ENCODE measurements at places on chromosomes 2 and 18.
A peak's percentile ranks its signal among the peaks of the same experiment; 100 is the strongest.

- no peak for ATAC-seq
Observed at GRCh38 chr2:149954981-149955600, 367.5 kb upstream of the MMADHC start.

- no peak for ATAC-seq
Observed at GRCh38 chr2:6824962-6825361, 40.7 kb downstream of the CMPK2 start.

GRCh38 chr2:207905546-207905945 is 119.8 kb downstream of the PLEKHM3 start:
- no peak for ATAC-seq

GRCh38 chr2:72289283-72289682 is 141.6 kb upstream of the CYP26B1 start:
- ATAC-seq: no peak

GRCh38 chr2:8058652-8059051 is 623.2 kb upstream of the ID2 start:
- no peak for ATAC-seq

DNA sequence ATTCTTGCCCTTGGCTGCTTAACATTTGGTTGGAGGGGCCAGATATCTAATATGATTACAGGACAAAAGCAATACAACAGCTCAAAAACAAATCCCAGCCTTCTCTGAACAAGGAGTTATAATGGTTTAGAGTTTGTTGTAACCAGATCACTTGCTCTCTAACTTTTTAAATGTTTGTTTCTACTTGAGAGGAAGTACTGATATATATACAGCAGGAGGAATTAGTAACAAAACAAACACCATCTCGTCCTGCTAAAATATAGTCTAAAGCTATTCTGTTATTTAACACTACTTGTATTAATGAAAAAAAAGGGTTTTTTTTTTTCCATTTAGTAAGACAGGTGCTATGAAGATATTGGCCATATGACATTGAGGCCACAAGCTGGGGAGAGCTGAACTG is 60.9 kb upstream of the TMEM17 start:
- ATAC-seq: no peak

DNA sequence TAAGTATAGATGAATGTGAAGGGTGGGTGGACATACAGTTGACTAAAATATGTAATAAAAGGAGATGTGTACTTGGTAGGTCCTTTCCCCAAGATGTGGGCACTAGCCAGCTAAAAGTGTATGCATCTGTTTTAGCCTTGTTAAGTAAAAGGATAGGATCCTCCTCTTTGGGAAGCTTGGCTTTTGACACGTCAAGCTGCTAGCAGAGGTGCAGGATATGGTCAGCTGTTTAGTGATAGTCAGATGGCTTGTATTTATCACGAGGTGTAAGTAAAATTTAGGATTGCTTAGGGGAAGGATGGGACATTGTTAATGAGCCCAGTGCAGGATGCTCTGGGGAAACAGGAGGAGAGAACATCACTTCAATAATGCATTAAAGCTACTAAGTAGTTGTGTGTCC is 1.5 kb downstream of the MFSD6 start:
- ATAC-seq: no peak

- ATAC-seq: no peak
Observed at GRCh38 chr18:32958746-32959145, 185.9 kb upstream of the KLHL14 start.

GRCh38 chr18:48363175-48363574 is 46.0 kb downstream of the ZBTB7C start:
- no peak for ATAC-seq

GRCh38 chr2:105791229-105791628 is 46.5 kb downstream of the NCK2 start:
- no peak for ATAC-seq

- peak; percentile 60 for ATAC-seq
Observed at GRCh38 chr2:30979822-30980245, 158.4 kb downstream of the GALNT14 start.

- ATAC-seq: no peak
Observed at GRCh38 chr2:65550246-65550645, 117.8 kb upstream of the SPRED2 start.

GRCh38 chr2:199459286-199460100 is 1.8 kb upstream of the SATB2 start:
- ATAC-seq: peak; percentile 79

DNA sequence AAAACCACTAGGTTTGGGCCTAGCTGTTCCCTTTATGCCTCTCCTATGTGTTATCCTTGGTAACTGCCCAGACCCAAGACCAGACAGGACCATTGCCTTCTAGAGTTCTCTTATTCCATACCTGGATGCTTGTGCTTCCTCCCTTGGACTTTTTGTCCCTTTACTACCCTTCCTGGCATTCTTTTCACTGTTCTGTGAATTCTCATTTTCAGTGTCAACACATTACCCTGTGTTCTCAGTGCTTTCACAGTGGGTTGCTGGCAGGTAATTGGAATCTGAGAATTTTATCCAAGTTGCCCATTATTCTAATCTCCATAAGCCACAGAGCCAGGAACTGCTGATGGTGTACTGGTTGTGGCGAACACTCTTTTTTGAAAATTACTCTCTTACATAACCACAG is 41.7 kb downstream of the ZDBF2 start:
- ATAC-seq: no peak

DNA sequence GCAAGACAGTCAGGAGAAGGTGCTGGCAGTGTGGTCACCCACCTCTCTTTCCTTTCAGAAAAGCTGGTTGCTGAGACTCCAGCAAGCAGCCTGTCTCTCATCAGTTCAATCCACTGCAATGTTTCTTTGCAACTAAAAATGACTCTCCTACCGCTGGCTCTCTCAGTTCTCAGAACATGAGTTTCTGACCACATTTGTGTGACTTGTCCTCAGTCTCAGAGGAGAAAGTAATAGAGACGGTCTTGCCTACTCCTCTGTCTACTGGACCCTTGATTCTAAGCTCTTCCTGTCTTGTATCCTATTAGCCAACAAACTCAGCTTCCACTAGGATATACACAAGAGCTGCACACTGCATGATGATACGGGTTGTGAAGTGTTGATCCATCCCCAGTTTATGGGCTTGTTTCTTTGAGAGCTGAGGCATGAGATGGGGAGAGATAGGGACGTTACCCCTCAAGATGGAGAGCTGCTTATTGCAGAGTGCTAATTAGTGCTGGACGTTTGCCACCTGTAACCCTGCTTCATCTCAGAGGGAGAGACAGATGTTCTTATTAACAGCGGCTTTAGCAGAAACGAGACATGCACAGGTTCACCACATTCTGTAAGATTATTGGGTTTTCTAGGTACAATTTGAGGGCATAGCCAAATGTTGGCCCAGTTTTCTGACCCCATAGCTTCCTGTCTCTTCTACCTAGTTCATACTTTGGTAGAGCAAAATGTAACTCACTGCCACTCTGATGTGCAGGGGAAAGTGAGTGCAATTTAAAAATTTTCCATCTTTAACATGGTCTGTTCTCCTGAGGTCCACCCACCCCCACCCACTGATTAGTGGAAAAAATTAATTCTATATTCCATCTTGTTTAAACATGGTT is 32.4 kb upstream of the YWHAQ start:
- ATAC-seq: no peak

DNA sequence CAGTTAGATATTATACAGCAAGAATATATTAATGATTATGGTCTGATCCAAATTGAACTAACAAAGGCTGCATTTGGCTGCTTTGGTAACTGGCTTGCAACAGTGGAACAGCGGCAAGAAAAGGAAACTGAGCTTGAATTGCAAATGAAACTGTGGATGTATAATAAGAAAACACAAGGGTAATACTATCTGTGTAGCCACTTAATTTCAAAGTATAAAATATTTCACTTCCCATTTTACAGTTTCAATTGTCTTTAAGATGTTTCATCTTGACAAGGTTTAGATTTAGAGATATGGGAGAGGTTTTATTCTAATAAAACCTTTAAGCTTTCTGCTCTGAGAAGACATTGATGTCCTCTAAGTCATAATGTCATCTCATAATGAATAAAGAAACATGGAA is 23.8 kb downstream of the WDR75 start:
- no peak for ATAC-seq

DNA sequence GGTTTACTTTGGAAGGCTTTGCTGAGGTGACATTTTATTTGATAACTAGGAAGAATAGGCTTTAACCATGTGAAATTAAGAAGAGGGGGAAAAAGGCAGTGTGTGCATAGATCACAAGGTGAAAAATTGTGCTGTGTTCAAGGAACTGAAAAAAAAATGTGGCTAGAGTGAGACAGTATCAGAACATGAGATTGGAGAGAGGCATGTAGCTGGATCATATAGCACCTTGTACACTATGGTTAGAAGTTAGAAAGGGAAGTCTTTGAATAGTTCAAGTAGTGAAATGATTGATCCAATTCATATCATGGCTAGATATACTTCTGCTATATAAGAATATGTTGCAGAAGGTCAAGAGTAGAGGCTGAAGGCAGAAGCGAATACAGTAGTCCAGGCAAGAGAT is 12.3 kb upstream of the TNFRSF11A start:
- no peak for ATAC-seq

DNA sequence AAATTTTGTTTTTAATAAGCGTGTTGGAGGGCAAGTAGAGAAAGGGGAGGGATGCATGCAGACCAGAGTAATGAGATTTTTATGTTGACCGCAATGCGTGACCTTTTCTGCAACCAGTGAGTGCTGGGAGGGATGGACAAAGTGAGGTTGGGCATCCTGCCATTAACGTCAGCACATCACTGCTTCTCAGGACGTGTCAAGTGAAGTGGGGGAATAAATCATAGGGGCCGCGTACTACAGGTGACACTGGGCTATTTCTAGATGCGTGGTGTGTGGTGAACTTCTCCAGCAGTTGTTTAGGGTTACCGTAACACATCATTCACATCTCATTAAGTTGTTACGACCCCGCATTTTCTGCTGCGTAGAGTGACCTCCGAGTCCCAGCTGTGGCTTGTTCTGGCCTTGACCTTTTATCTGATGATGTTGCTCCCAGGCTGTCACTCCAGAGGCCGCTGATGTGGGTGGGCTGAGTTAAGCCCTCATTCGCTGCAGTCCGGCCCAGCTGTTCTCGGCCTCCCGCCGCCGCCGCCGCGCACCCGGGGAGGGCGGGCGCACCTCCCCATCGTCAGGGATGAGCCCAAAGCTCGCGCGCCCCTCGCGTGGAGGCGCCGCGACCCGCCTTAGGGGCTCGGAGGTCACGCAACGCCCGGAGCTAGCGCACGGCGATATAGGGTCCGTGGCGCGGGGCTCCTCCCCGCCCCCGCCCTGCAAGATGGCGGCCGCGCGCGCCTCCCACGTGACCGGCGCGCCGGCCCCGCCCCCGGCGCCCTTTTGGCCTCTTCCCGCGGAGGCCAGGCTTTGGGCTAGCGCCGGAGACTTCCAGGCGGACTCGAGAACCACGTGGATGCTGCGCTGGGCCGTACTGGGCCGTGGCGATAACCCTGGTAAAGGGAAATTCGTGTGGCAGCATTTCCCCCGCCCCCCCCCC is 3.5 kb downstream of the ZCCHC2 start:
- ATAC-seq: peak; percentile 44

DNA sequence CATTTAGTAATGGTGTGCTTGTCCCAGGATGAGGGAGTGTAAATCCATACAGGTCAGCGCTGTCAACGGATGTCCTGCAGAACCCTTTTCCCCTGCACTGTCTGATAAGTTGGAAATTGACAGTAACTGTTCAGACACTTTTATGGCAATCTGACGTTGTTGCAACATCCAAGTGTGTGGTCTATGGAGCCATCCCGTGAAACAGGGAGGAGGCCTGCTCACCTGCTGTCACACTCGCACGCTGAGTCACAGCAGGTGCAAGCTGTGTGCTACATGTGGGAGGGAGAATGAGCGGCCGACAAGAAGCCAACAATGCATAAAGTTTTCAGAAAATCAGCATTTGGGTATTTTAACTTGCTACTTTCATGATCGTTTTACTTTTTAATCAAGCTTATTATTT is 43.7 kb upstream of the RMDN2 start:
- ATAC-seq: no peak

DNA sequence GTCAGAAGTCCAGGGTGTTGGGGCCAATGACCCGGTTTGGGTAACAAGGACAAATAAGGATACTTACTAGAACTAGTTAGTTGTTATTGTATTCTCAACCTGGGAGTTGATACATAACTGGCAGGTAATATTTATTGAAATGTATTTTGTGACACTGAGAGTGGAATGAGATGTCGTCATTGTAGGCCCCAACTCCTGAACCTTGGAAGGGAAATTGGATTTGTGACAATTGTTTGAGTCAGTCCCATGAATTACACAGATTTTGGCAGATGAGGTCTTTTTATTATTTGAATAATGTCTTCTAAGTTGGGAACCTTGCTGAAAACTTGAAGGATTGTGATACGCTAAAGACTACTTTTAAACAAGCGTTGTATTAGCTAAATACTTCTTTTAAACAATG is 5.1 kb downstream of the TIMM21 start:
- no peak for ATAC-seq

GRCh38 chr2:48449073-48449840 is 80.7 kb upstream of the STON1 start:
- no peak for ATAC-seq

GRCh38 chr2:85811180-85812093 is 57.6 kb downstream of the ATOH8 start:
- ATAC-seq: peak; percentile 17
